ENCODE measurements at places on chromosomes 5 and 9.

DNA sequence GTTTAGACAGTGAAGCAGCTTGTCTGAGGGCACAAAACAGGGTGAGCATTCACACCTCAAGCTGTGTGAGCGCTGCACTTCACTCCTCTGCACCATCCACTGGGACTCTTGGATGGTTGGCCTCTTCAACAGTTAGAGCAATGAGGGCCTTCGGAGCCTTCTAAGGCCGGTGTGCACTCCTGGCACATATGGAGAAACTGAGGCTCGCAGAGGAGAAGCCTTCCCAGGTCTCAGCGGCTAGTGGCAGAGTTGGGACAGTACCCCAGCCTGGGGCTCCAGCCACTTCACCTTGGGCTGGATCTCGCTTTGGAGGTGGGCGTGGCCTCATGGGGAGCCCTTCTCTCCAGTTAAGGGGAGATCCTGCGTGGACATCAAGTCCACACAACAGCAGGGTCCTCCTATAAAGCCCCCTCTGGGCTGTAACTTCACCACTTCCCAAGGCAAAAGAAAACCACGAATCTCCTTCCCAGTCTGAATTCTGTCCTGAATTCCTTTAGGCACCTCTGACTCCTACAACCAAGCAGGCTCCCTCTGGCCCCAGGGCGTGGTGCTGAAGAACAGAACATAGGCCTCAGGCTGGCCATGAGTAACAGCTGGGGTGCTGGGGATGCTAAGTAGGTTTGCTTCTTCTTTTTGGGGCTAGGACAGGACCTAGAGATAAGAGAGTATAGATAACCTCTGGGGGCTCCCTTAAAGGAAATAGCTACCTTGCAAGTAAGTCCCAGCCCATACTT lies 30.5 kb upstream of the CSF1R start:
- no peak for DNase-seq

GRCh38 chr5:64074533-64074932 lies 91.1 kb upstream of the RNF180 start:
- no peak for DNase-seq

DNA sequence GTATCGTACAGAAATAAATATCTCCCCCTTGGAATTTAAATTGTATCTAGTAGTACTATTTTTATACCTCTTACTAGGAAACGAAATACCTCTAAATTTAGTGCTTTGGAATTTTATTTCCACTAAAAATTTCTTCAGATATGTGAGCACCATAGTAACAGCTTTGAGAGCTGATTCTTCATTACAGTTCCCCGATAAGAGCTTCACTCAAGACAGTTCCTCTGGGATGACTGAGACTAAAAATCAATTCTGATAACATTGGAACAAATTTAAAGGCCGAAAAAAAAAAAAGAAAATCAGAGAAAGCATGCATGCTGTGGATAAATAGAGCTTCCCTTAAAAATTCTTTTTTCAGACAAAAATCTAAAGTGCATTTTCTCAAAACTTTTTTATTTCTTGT lies 68.5 kb upstream of the MEF2C start:
- no peak for DNase-seq

DNA sequence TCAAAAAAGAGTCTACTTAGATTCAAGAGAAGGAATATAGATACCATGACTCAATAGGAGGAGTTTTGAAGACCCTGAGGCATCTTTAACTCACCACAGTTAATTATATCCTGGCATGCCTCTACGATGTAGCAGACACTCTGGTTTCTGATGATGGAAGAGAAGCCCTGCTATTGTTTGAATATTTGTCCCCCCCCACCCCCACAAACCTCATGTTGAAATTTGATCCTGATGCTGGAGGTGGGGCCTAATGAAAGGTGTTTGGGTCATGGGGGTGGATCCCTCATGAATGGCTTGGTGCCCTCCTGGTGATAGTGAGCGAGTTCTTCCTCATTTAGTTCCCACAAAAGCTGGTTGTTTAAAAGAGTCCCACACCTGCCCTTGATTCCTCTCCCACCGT lies 147.9 kb upstream of the TBCA start:
- DNase-seq: no peak

GRCh38 chr9:4936277-4936676 lies 48.8 kb upstream of the JAK2 start:
- no peak for DNase-seq

DNA sequence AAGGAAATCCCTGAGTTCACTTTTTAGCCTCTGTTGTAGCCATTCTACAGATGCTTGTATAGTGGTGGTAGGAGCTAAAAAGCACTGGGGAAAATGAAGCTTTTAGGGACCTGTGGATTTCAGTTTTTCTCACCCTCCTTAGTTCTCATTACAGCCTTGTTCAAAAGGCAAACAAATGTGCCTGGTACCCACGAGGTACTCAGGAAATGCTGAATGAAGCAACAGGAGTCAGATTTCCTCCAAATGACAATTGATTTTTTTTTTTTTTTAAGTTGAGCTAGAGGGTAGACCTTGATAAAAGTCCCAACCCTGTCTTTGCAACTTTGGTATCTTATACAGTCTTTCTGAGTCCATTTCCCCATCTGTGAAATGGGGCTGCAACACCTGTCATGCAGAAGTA lies 21.3 kb upstream of the TMOD1 start:
- DNase-seq: no peak

DNA sequence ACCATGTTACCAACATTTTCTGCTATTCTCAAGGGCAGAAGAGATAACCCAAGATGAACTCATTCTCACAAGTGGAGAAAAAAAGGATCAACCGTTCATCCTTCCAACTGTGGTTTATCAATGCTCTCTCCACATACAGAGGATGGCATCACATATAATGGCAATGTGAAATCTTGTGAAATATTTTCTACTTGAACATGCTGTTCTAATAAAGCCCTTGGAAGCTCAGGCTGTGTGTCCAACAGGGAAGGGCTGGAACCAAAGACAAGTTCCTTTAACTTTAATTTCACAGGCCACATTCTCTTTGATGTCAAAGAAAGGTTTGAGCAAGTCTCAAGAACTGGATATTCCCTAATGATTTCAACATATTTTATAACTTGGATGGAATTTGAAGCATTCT lies 230.5 kb downstream of the SPOCK1 start:
- DNase-seq: no peak

DNA sequence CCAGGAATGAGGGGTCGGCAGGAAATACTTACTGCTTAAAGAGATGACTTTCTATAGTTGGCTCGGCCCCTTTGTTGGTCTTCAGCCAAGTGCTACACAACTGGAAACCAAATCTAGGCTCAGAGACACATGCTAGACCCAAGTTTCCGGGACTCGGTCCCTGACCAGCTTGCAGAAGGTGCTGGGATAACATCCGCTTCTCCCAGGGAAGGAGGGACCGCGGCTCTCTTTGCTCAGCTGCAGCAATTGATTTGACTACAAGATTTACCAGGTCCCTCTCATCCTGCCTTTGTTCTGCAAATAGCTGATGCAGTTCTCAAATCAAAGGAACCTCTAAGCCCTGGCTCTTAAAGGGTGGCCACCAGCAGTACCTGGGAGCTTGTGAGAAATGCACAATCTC lies 314.7 kb downstream of the MLLT3 start:
- no peak for DNase-seq

- no peak for DNase-seq
These were observed 15.0 kb downstream of the FGD3 start for GRCh38 chr9:92962303-92962649.

DNA sequence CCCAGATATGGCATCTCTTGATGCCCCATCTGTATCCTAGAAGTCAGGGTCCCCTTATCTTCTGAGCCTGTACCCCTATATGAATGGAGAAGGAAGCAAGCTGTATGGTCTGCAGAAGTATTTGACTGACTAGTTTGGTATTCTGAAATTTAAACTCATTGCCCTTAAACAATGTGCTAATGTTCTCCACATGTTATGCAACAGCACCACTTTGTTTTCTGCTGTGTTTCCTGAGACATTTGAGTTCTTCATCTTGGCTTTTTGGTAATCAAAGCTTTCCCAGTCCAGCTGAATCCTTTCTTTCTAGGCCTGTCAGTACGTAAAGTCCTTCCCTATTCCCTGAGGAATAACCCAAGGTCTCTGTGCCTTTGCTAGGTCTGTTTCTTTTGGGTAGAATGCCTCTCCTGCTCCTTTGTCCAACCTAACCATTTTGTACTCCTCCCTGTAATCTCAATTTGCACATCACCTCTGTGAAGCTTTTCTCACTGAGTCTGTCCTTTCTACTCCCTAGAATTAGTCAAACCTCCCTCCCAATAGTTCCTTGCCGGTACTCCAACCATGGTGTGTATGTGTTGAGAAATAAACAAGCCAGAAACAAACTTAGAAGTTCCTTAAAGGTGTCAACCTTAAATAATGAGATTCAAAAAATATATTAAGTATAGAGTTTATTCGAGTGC lies 72.1 kb upstream of the HSPB3 start:
- DNase-seq: no peak

DNA sequence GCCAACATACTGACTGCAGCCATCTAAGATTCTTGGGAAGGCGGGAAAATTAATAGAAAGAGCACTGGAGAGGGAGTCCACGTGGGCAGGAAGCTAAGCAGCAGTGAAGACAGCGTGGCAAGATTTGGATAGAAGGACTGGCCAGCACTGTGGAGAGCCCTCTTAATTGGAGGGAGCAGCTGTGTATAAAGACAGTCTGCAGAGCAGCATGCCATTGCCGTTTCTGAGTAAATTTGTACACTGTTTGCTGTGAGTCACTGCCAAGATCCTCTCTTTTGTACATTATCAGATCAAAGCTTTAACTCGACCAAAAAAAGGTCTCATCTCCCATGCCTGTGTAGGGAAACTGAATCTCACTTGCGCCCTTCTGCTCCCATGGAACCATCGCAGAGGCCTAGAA lies 45.3 kb downstream of the INSYN2B start:
- no peak for DNase-seq

DNA sequence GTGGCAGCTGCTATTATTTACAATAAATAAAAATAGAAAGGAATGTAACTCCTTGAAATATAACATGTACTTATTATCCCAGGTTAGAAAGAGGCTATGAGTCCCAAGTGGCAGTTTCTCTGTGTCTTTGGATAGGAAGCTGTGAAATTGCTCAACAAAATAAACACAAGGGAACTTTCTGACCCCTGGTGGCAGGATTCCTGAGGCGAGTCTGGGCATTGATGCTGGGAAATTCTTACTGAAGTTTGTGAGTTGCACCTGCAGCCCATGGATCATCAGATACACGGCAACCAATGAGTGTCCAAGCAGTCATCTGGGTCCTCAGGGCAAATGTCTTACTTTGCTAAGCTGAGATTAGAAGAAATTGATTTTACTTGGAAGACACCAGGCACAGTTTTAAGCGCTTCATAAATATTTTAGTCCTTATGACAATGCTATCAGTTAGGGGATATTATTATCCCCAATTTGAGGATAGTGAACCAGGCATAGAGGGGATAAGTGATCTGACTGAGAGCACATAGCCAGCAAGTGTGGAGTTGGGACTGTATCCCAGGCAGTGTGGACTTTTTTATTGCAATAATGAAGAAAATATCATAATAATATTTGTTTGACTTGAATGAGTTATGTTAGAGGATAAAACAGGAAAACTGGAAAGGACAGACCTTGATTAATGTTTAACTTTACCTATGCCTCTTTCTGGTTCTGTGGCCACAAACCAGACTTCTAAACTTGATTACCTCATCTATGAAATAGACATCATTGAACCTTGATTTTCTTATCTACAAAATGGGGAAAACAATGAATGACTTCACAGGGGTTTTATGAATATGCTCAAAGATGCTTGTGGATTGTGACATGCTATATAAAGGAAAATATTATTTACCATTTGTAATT lies 265.5 kb upstream of the ADAMTSL1 start:
- no peak for DNase-seq

DNA sequence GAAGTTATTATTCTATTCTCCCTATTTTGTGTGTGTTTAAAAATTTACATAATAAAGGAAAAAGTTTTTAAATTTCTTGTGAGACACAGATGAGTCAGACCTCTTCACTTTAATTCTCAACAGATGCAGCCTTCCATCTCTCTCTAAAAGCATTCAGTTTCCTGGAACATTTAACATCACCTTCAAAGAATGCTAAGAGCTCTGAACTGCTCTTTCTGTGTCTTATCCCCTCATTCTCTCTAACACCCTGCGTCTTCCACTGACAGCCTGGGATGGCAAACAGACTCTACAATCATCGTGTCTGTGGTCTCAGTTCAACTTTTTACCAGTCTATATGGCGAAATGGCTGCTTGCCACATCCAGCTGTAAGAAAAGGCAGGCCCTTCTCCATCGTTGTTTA lies 173.0 kb downstream of the HINT1 start:
- no peak for DNase-seq

DNA sequence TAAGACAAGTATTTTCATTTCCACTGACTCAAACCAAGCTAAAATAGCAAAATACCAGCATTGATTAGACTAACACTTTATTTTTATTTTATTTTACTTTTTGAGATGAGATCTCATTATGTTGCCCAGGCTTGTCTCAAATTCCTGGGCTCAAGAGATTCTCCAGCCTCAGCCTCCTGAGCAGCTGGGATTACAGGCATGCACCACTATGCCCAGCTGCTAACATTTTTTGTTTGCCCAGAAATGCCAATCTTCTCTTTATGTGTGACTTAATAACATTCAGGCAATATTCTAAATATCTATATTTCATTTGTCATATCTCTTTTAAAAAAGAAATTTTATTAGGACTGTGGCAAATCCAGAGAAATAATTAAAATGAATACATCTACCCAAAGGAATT lies 55.0 kb downstream of the OXCT1 start:
- no peak for DNase-seq

GRCh38 chr5:142262683-142263082 lies 62.1 kb downstream of the SPRY4 start:
- no peak for DNase-seq

GRCh38 chr9:101711330-101711941 lies 27.0 kb downstream of the GRIN3A start:
- no peak for DNase-seq

- no peak for DNase-seq
These were observed 1.2 kb downstream of the RIC1 start for GRCh38 chr9:5630081-5630507.

- DNase-seq: no peak
These were observed 49.7 kb downstream of the AHRR start for GRCh38 chr5:370959-371810.

DNA sequence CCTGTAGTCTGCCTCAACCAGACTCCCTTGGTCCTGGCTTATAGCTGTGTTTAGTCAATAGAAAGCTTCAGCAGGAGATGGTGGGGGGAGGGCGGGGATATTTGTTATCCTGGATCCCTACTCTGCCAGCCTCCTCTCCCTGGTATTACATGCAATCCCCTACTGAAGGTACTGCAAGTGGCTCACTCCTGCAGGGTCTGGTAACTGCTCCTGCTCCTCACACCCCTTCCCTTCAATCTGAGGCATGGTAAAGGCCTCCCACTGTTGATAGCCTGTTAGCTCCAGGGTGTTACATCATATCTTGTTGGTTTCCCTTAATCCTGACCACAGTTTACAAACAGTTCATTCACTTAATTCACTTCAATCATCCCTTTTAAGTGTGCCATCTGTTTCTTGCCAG lies 137.5 kb downstream of the AP3B1 start:
- no peak for DNase-seq

DNA sequence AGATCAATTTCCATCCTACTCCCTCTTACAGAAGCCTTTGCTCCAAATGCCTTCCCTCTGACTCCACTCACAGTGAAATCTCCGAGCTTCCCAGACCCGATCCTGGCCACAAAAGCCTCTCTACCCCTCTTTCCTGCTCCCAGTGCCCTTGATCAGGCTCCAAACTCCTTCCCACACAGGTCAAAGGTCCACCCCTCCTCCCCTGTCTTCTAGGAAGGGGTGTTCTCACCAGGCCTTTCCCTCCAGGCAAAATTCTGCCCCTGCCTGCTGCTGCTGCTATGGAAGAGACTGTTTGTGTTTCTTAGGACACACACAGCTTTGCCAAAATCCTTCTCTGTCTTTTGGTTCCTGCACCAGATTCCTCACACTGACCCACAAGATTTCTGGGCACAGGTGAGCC lies 85.8 kb upstream of the ALDH1A1 start:
- DNase-seq: no peak

GRCh38 chr9:110128664-110129329 lies 79.2 kb downstream of the C9orf152 start:
- no peak for DNase-seq

Data from stimulated activated CD8-positive, alpha-beta memory T cell treated with anti-CD3 and anti-CD28 coated beads, Interleukin-4, amount 100 ng/mL, for 4 hours (primary cell).